Glutamatergic neuron (in vitro differentiated cells): ENCODE measurements at places on chromosomes 6 and 20. TPM values are rescaled to one million over a fixed set of nuclear protein-coding genes. Genes with fewer than 3 reads are reported as not detected.

DNA sequence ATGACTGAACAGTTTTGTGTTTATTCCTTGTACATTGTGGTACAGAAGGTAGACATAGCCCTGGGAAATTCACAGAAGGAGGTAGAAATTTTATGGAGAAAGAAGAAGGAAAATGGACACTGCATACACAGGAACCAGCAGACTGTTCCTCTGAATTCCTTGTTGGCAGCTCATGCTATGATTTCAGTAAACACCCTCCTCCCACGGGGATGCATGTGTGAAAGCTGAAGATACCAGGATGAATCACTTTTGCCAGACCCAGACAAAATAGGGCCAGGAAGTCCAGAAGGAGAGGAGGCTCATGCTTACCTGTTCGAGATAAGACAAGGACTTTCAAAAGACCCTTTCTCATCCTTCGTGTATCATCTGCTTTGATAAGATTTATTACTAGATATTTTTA lies 110.3 kb upstream of the GGTLC1 start:
- DNase-seq: no peak

GRCh38 chr6:132888701-132889100 lies 74.3 kb downstream of the RPS12 start:
- no peak for DNase-seq

DNA sequence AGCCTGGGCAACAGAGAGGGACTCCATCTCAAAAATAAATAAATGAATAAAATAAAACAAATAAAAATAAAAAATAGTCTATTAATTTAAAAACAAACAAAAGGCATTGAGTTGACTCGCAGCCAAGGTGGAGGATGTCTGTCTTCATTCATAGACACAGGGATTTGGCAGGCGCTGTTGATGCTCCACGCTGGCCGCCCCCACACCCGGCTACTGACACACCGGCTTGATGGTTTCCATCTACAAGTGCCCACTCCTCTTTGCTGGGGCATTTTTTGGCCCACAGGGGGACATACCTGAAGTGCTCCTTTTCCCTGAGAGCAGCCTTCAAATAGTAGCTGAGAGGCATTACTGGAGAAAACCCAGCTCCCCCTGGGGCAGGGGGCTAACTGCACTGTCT lies 178.3 kb upstream of the RALGAPA2 start:
- no peak for DNase-seq

DNA sequence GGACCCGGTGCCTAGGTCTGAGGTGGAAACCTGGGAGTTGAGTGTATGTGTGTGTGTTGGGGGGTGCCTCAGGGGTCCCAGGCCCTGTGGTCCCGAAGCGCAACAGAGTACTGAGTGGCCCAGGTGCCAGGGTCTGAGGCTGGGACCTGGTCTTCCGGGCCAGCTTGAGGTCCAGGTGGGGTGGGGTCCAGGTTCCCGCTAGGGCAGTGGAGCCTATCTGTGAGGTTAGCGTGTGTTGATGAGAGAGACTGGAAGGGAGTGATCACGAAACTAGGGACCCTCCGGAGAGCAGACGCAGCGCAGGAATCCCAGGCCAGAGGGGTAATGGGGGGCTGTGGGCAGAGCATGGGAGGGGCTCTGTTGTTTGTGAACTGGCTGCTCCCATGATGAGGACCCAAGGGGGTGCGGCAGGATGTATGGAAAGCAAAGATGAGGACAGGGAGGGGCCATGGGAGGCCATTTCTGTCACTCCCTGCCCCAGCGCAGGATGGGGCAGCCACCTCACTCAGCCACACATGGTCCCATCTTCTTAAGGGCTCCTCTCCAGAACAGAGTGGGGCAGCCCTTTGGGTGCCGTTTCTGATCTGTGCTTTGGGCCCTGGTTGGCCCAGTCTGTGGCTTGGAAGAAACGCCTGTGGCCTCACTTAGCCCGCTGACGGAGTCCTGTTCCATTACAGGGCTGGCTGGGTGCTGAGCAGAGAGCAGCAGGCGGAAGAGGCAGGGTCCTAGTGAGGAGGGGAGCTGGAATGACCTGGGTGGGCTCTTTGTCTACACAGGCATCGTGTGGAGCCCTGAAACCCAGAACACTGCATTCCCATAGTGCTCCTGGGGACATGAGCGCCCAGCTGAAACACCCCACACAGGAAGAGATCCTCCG lies 872 bp downstream of the HSPA12B start:
- DNase-seq: no peak

DNA sequence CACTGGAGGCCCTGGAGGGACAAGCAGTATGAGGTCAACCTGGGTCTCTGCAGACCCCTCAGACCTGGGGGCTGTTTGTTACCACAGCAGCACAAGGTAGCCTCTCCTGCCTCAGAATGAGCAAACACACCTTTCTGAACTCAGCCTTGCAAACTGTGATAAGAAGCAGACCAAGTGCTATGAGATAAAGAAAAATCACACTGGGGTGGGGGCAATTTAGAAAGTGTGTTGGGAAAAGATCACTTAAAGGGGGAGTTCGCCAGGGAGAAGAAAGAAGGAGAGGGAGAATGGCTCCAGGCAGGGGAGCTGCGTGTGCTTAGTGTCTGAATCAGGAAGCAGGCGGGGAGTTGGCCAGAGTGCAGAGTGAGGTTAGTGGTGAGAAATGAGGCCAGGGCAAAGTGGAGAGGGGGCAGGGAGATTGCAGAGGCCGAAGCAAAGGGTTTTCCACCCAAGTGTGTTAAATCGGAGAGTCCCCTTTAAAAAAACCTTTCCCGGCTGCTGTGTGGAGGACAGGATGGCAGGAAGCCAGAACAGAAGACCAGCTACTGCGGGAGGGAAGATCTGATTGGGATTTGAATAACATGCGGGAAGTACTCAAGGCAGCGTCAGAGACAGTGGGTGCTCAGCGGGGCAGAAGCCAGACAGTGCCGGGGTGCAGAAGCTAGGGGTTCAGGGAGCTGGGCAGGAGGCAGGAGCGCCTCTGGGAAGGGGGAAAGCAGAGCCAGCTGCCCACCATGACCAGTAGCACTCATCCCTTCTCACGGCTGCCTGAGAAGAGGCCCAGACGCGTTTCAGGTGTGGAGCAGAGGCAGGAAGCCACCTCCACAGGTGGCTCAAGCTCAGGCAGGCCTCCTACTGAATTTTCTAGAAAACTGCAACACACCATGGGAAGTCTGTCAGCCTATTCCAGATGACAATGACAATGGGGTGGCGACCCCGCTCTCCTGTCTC lies 9.0 kb downstream of the ADA start:
- no peak for DNase-seq

GRCh38 chr6:66478705-66479104 lies 771.7 kb upstream of the EYS start:
- no peak for DNase-seq

- DNase-seq: no peak
Measured at GRCh38 chr20:11604339-11604738, 313.4 kb upstream of the BTBD3 start.

DNA sequence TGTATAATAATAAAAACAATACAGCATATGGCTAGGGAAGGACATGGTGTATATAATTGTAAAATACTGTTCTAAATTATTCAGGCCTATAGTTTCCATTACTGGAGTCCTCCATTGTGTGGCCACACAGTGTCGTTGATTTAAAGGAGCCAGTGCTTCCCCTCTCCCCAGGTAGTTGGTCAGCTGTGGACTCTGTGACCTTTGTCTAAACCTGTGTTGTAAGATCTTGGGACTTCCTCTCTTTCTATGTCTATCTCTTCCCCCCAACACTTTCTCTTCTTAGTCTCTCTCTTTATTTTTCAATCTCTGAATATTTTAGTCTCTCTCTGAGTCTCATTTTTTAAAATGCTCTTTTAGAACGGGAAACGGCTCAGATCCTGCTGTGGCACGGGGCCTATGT lies 35.6 kb downstream of the BRPF3 start:
- DNase-seq: no peak

- DNase-seq: no peak
Measured at GRCh38 chr20:41304424-41305079, 13.0 kb downstream of the ZHX3 start.

- no peak for DNase-seq
Measured at GRCh38 chr6:139763468-139764210, 389.2 kb upstream of the CITED2 start.

DNA sequence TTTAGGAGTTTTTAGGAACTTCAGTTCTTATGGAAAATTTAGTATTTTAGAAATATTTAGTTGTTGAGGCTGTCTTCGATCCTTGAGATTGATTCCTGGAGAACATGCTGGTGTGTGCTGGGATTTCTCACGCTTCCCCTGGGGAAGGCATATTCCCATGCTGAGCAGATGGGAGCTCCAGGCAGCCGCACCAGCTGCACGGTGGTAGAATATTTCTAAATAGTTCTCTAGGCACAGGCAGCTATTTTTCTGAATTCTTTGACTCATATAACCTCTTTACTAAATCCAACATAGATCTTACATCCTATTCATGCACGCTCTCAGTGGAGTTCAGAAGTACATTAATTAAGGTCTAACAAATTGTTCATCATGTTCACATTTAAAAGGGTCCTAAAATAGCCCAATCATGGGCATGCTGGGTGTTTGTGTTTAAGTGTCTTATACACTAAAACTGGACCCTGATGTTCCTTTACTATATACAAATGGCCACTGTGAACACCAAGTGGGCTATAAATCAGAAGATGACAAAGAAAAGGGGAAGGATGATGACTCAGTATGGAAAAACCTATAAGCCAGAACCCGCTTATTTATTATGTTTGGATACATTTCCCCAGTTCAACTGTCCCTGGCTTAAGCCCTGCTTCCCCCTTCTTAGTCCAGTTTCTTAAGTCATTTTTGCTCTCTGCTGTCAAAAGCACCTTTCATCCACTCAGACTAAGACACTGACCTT lies 138.5 kb downstream of the UST start:
- DNase-seq: peak; percentile 44

- no peak for DNase-seq
Measured at GRCh38 chr20:460180-460579, 2.2 kb downstream of the TBC1D20 start.

DNA sequence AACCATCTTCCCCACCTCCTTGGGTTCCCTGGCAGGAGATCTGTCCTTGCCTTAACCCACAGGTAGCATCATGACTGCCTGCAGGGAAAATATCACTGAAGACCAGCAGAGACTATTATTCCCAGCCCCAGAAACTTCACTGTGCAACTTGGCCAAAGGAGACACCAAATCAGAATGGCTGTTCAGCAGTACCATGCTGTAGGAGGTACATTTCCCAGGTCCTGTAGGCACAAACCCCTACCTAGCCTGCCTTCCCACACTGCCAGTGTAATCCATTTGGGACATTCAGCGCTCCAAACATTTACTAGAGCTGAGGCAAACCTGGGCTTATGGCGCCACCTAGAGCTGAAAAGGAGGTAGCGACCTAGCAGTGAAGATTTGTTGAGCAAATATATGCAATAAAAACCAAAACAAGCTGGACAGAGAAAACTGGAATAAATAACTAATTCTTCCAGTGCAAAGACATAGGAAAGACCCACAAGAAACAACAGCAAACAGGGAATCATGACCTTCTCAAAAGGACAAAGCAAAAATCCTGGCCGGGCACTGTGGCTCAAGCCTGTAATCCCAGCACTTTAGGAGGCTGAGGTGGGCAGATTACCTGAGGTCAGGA lies 60.3 kb downstream of the VTA1 start:
- DNase-seq: peak; percentile 63

- no peak for DNase-seq
Measured at GRCh38 chr6:108746836-108747575, 101.2 kb upstream of the ARMC2 start.

GRCh38 chr6:19812512-19813119 lies 24.6 kb upstream of the ID4 start:
- no peak for DNase-seq

GRCh38 chr20:2749343-2749950 lies 51.0 kb downstream of the CPXM1 start:
- no peak for DNase-seq

Gene IGF2R
- total RNA-seq: 105 TPM

Gene CALHM6
- not detected for total RNA-seq

Gene SFTA2
- not detected for total RNA-seq

Gene AGPAT4
- total RNA-seq: 90.2 TPM

Gene ZNF334
- 32.9 TPM for total RNA-seq

Gene MUCL3
- not detected for total RNA-seq

Gene ALDH5A1
- total RNA-seq: 1.2 TPM

Gene PLN
- not detected for total RNA-seq
